ENCODE measurements at places on chromosomes 2 and 18. TPM values are rescaled to one million over a fixed set of nuclear protein-coding genes. Genes with fewer than 3 reads are reported as not detected.
A peak's percentile ranks its signal among the peaks of the same experiment; 100 is the strongest.

GRCh38 chr18:36769611-36770314 is 59.0 kb downstream of the TPGS2 start:
- no peak overlapping the region for H3K27ac ChIP-seq
- H3K4me1 ChIP-seq: no peaks in the 10 kb centered on the region
- H3K27me3 ChIP-seq: no peaks in the 10 kb centered on the region
- no peak for DNase-seq
- no peak overlapping the region for H3K4me3 ChIP-seq
- H3K36me3 ChIP-seq: peaks cover 10% of the 10 kb centered on the region

DNA sequence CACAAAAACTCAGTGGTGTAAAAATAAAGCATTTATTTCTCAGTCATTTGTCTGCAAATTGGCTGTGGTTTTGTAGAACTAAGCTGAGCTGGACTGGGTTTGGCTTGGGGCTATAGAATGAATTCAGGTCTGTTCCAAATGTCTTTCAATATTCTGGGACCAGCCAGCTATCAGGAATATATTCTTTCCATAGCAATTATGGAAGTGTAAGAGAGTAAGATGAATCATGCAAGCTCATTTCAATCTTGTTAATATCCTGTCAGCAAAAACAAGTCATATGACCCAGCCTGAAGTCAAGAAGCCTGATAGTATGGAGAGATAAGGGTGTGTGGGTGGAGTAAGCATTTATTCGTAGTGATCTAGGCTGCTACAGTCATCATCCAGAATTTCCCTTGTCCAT is 481.0 kb upstream of the CDH2 start:
- no peaks in the 10 kb centered on the region for H3K36me3 ChIP-seq
- no peaks in the 10 kb centered on the region for H3K27me3 ChIP-seq
- no peaks in the 10 kb centered on the region for H3K4me1 ChIP-seq
- H3K27ac ChIP-seq: no peak overlapping the region
- no peak overlapping the region for H3K4me3 ChIP-seq

Gene DNAH6
- polyA plus RNA-seq: 0.28 TPM

Gene AQP4
- 0.43 TPM for polyA plus RNA-seq

- DNase-seq: no peak
- H3K36me3 ChIP-seq: no peaks in the 10 kb centered on the region
- no peak overlapping the region for H3K27ac ChIP-seq
These were observed 1.2 kb downstream of the SULT1C3 start for GRCh38 chr2:108240966-108241365.

Gene GKN1
- polyA plus RNA-seq: 0.27 TPM

DNA sequence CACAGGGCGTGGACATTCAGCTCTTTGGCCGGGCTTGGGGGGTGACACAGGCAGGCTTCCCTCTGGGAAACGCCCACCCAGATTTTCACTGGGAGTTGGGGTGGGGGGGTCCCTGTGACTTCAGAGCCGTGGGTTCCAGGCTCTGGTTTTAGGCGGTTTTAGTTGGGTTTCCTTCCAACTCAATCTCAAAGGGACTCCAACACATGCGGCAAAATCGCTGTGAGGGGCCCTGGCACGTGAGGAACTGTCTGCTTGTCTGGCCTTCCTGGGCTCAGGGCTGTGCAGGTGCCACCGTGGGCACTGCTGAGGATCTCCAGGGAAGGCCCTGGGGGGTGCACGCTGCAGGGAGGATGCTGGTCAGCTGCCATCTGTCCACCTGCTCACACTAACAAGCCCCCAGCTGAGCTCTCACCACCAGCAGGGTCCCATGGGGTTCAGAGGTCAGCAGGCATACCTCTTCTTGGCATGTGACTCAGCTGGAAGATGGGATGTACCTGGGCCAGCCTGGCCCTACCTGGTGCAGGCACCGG is 11.7 kb downstream of the HS6ST1 start:
- H3K27ac ChIP-seq: peak overlapping the region; percentile 42
- no peak overlapping the region for H3K4me3 ChIP-seq
- no peaks in the 10 kb centered on the region for H3K36me3 ChIP-seq
- no peaks in the 10 kb centered on the region for H3K27me3 ChIP-seq
- peaks cover 91% of the 10 kb centered on the region for H3K4me1 ChIP-seq
